ENCODE measurements at places on chromosomes 2 and 18. TPM values are rescaled to one million over a fixed set of nuclear protein-coding genes. Genes with fewer than 3 reads are reported as not detected.

RGPD4 gene
- total RNA-seq = not detected

HDHD2 gene
- 15.7 TPM for total RNA-seq

TXNDC2 gene
- under 0.01 TPM for total RNA-seq

SIX3 gene
- total RNA-seq = 4.1 TPM

LYPD6 gene
- 1.4 TPM for total RNA-seq

KCNG2 gene
- not detected for total RNA-seq

KIF1A gene
- total RNA-seq = not detected

COLEC11 gene
- not detected for total RNA-seq

B3GNT7 gene
- total RNA-seq = 1.3 TPM

SOX11 gene
- total RNA-seq = under 0.01 TPM

REG3A gene
- not detected for total RNA-seq

NDC80 gene
- total RNA-seq = 0.34 TPM

SPATA3 gene
- not detected for total RNA-seq

KIF3C gene
- total RNA-seq = 1.7 TPM

CXCR1 gene
- not detected for total RNA-seq

DCDC2C gene
- total RNA-seq = not detected

DOK6 gene
- total RNA-seq = 0.07 TPM

FABP1 gene
- not detected for total RNA-seq

PRKD3 gene
- total RNA-seq = 35.8 TPM

MAP3K19 gene
- not detected for total RNA-seq

INPP5D gene
- total RNA-seq = 29.7 TPM

MARCHF4 gene
- under 0.01 TPM for total RNA-seq

MOGAT1 gene
- not detected for total RNA-seq

C18orf54 gene
- total RNA-seq = 2.0 TPM

SNTG2 gene
- total RNA-seq = 0.14 TPM

CYP27A1 gene
- total RNA-seq = 0.64 TPM

Measured in nasal cavity respiratory epithelium epithelial cell of viscerocranial mucosa (primary cell).